ENCODE measurements at places on chromosomes 3 and 15.

GRCh38 chr3:65112751-65113300 is 425.0 kb upstream of the ADAMTS9 start:
- no peak for DNase-seq

DNA sequence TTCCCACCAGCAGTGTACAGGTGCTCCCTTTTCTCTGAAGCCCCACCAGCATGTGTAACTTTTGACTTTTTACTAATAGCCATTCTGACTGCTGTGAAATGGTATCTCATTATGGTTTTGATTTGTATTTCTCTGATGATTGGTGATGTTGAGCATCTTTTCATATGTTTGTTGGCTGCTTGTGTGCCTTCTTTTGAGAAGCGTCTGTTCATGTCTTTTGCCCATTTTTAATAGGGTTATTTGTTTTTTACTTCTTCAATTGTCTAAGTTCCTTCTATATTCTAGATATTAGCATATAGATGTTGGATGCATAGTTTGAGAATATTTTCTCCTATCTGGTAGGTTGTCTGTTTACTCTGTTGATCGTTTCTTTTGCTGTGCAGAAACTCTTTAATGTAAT is 14.6 kb downstream of the ACTC1 start:
- no peak for DNase-seq

- DNase-seq, result no peak
These were observed 464.3 kb downstream of the EPHA3 start for GRCh38 chr3:89571707-89572106.

DNA sequence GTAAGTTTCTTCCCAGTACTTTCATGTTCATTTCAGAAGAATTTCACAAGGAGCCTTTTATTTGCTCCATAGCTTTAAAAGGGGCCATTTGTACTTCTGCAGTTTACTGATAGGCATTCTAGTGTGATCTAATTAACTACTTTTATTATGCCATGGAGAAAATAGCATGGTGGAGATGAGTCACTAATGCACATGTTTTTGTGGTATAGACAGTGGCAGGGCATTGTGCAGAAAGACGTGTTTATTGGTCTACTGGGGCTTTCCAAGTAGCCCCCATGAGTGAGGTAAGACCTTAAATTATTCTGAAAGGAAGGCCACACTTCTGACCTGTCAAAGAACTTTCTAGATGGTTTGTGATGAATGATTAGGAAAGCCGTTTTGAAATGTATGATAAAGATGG is 810.0 kb upstream of the NR2F2 start:
- no peak for DNase-seq

DNA sequence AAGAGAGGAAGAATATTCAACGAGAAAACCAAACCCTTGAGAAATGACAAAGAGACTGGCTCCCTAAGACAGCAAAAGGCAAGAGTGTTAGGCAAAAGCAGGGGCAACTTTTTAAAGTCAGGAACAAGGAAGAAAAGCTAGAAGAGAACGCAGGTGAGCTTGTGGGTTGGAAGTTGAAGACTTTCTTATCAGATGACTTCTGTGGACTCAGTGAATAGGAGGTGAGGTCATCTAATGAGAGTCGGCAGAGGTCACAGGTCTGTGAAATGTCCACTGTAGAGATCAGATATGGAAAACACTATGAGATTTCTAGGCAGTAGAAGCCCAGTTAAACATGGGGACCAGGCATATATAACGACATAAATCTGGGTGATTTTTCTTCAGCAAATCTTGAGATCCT is 27.2 kb upstream of the TNIK start:
- DNase-seq, result no peak

DNA sequence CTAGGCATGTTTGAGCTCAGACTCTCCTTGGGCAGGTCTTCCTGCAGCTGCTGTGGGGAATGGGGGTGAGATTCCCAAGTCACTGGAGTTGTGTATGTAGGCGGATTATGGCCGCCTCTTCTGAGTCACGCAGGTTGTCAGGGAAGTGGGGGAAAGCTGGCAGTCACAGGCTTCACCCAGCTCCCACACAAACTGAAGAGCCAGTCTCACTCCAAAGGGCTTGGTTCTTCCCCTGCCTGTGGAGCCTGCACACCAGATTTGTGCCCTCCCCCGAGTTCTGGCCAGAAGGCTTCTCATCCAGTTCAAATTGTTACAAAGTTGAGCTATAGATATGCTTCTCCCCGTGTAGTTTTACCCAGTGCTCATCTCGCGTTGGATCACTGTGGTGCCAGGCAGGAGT is 53.5 kb downstream of the CPNE4 start:
- DNase-seq, result no peak

GRCh38 chr15:60627298-60627943 is 148.5 kb upstream of the ICE2 start:
- no peak for DNase-seq

- no peak for DNase-seq
These were observed 176.5 kb downstream of the MBNL1 start for GRCh38 chr3:152445212-152445611.

DNA sequence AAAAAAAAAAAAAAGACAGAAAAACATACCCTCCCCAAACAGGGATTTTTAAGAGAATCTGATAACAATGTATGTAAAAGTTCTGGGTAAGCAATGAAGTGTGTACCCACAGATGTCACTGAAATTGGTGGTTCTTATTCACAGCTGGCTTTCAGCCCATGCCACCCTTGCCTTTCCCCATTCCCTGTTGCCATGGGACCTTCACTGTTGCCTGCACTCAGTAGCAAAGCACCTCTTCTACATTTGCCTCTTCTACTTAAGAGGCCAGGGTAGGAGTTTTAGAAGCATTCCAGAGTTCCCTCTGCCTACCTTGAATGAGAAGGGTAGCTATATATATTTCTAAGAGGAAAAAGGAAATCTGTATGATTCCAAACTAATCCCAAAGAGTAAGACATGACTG is 57.4 kb downstream of the FMN1 start:
- DNase-seq, result no peak

GRCh38 chr15:59063042-59063441 is 41.9 kb upstream of the CCNB2 start:
- DNase-seq, result no peak

- DNase-seq, result peak; percentile 31
These were observed 2.9 kb downstream of the TLE3 start for GRCh38 chr15:70094690-70095311.

DNA sequence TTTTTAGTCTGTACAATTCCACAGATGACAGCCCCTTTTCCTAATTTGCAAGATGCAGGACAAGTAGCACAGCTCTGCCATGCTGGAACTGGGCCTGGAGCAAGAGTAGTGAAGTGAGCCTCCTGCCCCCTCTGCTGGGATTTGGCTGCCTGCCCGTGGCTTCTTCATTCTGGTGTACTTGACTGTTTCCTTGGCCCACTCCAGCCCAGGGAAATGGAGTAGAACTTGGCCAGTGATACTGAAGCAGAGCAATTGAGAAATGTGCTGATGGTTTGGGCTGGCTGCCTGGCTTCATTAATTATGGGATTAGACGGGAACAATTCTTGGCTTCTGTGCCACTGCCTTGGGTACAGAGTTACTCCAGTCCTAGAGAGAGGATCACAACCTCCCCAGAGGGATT is 2.8 kb downstream of the GPD1L start:
- peak; percentile 88 for DNase-seq

DNA sequence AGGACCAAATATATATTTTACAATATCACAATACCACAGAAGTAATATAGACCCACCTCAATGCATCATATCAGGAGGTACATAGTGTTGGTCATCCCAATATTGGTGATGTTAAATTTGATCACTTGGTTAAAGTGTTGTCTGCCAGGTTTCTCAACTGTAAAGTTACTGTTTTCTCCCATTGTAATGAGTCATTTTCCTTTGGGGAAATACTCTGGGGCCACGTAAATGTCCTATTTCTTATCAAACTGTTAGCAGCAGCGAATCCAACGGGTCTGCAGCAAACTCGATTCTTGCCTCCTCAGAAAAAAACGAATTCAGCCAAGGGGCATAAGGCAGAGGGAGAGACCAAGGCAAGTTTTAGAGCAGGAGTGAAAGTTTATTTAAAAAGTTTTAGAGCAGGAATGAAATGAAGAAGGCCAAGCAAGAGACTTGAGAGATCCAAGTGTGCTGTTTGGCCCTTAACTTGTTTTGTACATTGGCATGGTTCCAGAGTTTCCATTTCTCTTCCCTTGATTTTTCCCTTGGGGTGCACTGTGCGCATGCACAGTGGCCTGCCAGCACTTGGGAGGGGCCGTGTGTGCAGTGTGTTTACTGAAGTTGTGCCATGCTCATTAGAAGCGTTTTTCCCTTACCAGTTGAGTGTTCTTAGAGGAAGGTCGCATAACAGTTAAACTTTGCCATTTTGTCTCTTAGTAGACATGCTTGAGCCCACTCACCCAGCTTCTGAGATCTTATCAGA is 512.5 kb downstream of the AGBL1 start:
- no peak for DNase-seq

DNA sequence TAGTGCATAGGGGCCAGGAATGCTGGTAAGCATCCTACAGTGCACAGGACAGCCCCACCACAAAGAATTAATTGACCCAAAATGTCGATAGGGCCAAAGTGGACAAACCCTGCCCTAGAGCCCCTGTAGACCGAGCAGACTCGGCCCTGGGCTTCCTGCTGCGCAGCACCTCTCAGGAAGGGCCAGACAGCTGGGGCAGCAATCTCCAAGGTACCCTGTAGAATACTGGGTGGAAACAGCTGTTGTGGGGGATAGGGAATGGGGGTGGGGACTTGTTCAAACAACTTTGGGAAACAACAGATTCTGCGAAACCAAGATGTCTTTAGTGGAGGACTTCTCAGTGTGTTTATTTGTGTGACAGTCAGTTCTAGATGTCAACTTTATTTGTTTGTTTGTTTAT is 67.1 kb downstream of the MRPL46 start:
- no peak for DNase-seq

DNA sequence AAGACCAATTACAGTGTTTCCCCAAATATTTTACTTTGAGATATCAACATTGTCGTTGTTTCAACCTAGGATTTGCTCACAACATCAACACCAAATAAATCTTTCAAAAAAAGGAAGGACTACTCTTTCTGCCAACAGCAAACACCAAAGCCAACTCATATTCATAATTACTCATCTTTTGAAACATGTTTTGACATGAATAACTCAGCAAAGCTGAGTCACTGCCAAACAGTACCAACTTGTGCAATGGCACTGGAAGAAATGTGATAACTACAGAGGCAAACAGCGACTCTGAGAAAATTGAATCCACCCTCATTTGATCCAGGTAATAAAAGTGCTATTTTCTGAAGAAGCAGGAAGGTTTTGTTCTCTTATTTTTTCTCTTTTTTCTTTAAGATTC is 67.2 kb downstream of the PEX5L start:
- no peak for DNase-seq

- no peak for DNase-seq
These were observed 5.2 kb downstream of the ARPP19 start for GRCh38 chr15:52563501-52564060.

GRCh38 chr15:51736069-51736468 is 1.4 kb downstream of the LYSMD2 start:
- no peak for DNase-seq

GRCh38 chr3:31472479-31473390 is 60.0 kb upstream of the STT3B start:
- DNase-seq, result no peak

- no peak for DNase-seq
These were observed 141.5 kb upstream of the BFSP2 start for GRCh38 chr3:133258358-133258757.

GRCh38 chr3:188446014-188446413 is 292.1 kb downstream of the LPP start:
- DNase-seq, result peak; percentile 84

DNA sequence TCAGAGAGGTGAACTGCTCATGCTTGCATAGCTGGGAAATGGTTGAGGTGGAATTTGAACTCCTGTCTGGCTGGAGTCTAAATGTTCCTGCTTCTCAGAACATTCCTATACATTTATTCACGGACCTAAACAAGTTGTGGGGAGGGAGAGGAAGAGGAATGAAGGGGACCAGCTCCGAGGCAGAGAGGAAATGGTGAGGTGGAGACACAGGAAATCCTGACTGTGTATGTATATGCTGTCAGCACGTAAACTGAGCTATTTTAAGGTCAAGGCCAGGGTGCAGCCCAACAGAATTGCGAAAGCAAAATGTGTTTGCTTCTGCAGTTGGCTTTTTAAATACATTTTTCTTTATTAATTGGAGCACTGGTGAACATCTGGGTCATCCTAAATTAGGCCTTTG is 74.1 kb upstream of the POMGNT2 start:
- DNase-seq, result no peak

DNA sequence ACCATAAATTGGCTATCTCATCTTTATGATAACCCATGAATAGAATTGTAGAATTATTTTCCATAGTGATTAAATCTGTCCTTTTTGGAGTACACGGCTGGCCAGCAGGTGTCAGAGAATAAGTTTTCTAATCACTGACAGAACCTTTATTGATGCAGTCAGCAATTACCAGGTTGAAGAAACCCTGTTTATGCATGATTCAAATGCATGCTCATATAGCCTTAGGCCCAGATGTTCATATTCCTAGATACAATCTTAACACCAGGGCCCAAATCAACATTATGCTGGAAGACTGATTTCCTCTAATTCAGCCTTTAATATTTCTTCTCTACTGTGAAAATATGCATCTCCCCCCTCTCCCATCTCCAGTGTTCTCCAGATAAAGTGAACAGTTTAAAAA is 243.5 kb upstream of the DCBLD2 start:
- DNase-seq, result no peak

- peak; percentile 14 for DNase-seq
These were observed 230.7 kb downstream of the BBX start for GRCh38 chr3:107753494-107753893.

- DNase-seq, result no peak
These were observed 17.8 kb upstream of the MAP4 start for GRCh38 chr3:48034000-48034516.

- no peak for DNase-seq
These were observed 10.0 kb downstream of the PRKCI start for GRCh38 chr3:170232266-170232665.

DNA sequence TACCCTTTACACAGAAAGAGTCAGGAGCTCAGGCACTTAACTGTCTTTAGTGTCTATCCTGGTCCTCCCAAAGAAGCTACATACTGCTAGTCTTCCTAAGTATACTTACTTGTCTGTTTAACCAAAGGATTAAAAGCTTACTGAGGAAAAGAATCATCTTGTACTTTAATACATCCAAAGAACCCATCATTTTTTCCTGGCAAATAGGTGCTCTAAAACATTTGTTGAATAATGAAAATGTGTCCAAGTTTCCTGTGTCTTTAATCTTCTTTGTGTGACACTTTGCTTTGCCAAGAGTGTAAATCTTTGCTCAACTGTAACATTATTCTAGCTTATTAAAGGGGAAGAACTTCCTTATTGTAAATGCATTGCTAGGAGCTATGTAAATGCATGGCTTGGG is 519.2 kb downstream of the OTOL1 start:
- no peak for DNase-seq
